Neural progenitor cell (in vitro differentiated cells): ENCODE measurements at places on chromosomes 7 and 10.
A peak's percentile ranks its signal among the peaks of the same experiment; 100 is the strongest.

DNA sequence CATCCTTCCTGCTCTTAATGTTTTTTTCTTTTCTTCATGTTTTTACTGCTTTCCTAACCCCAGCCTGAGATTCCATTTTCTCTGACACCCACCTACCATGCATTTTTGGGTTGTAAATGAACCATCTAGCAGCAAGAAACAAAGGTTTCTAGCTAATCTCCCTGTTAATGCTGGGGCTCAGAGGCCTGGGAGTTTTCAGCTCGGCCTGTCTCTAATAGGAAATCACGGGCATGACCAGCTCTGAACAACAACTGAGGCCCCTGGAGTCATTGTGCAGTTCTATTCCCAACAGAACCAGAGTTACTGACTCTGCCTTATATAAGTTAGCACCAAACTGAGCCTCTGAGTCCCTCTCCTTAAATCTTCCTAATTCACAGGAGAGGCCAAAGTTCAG, 134.8 kb downstream of the CFAP58 start:
- peak; percentile 85 for DNase-seq

- no peak for DNase-seq
These were observed 113.3 kb upstream of the JCAD start for GRCh38 chr10:30172673-30173072.

GRCh38 chr10:35639728-35640401, 2.2 kb downstream of the FZD8 start:
- peak; percentile 68 for DNase-seq

DNA sequence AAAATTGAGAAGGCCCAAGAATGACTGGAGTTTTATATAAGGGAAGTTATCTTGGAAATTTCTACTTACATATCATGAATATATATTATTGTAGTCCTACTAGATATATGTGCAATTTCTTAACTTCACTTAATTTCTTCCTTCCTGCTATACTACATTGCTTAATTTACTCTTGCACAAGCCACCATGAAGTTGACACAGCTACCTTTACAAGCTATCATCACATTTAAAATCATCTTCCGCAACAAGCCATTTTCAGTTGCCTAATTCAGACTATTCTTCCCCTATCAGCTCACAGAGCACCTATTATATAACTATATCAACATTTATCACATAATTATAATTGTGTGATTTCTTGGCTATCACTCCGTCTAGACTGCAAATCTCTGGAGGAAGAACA, 418.4 kb downstream of the PARD3 start:
- no peak for DNase-seq

DNA sequence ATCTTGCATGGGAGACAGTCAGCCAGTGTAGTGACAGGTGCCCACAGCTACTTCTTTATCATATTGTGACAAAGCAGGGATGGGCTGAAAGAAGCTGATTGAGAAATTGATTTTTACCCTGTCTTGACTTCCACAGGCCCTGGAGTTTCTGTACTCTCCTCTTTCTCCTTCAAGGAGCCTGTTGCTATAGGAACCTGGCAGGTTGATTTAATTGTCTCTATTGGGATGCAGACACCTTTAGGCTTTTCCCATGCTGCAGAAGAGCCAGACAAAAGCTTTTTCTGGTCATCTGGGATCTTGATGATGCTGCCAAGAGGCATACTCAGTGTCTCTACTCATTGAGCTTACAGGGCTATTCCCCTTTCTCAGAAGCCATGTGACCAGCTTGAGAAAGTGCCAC, 754.8 kb downstream of the KCNMA1 start:
- no peak for DNase-seq

DNA sequence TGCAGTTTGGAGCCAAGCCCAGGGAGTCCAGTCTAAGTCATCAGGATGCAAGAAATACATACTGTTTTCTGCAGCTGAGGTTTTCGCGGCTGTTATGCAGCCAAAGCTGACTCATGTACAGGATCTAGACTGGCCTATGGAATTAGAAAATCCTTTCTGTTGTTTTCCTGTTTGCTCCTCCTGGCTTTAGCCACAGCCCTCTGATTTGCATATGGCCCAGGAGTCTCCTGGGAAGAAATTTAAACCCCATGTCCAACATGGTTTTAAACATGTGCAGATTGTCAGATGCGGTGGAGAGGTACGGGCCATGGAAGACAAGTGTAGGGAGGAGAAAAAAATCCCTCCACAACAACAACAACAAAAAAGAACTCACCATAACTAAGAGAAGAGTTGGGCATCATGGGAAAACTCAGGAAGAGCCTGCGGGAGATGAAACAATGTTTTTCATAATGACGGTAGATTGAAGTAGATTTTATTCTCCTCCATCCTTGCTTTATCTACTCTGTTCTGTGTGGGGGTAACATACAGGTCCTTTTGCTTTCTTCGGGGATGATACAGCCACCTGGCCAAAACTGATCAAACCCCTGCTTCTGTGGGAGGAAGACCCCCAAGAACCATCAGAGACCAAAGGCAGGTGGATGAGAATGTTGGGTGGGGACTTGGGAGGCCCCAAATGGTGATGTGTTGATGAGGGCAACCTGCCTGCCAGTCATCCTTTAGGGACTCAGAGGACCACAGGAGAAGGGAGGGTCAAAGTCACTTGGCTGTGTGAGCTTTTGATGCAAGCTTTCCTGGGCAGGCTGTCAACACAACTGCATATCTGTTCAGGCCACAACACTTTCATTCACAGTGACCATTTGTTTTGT, 29.8 kb upstream of the GNA12 start:
- DNase-seq = peak; percentile 30

- DNase-seq = no peak
These were observed 9.7 kb upstream of the EDRF1 start for GRCh38 chr10:125709553-125710474.

GRCh38 chr7:106057204-106057961, 54.7 kb downstream of the SYPL1 start:
- DNase-seq = no peak

DNA sequence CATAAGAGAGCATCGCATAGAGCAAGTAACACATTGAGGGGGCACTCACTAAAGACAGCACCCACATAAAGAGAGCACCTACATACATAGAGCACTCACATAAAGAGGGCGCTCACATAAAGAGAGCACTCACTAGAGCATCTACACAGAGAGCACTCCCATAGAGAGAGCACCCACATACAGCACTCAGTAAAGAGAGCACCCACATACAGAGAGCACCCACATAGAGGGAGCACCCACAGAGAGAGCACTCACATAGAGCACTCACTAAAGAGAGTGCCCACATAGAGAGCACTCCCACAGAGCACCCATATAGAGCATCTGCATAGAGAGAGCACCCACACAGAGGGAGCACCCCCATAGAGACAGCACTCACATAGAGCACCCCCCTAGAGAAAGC, 47.8 kb downstream of the INSIG1 start:
- DNase-seq = no peak

DNA sequence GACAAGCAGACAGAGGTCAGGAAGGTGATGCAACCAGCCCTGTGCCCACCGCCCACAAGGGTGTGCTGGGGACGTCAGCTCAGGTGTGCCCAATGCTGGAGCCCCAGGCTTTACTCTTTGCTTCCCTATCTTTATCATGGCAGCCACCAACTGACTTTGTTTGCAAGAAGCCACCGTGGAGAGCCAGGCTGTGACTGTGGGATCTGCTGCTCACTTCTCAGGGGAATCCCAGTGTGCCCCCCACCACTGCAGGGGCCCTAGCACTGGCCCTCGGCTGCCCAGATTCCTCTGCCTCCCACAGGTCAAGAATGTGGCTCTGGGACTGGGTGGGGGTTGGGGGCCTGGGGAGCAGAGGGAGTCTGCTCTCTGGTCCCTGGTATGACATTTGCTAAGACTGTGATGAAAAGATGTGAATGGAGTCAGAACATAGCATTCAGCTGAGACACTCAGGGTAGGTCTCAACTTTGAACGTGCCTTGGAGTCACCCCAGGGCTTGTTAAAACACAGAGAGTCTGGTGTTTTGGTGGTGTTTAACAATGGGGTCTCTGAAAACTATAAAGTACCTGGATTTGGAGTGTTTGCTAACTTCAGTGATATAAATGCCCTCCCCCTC, 47.3 kb downstream of the ARHGAP22 start:
- DNase-seq = no peak

DNA sequence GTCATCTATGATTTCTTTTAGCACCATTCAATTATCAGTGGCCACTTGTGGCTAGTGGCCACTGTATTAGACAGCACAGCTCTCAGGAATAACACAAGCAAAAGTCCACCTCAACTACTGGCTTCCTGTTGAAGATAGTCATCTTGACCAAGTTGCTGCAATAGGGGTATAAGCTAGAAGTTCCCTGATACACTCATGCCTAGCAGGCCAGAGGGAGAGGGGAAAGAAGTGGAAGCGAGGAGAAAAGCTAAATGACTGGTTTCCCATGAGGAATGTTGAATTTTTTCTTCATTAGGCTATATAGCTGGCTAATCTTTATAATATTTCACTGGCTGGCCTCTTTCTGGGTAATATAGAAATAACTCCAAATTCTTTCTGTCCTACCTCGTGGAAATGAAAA, 327.5 kb upstream of the MEOX2 start:
- DNase-seq = no peak

- peak; percentile 85 for DNase-seq
These were observed 24.7 kb upstream of the ADCYAP1R1 start for GRCh38 chr7:31027161-31027965.

DNA sequence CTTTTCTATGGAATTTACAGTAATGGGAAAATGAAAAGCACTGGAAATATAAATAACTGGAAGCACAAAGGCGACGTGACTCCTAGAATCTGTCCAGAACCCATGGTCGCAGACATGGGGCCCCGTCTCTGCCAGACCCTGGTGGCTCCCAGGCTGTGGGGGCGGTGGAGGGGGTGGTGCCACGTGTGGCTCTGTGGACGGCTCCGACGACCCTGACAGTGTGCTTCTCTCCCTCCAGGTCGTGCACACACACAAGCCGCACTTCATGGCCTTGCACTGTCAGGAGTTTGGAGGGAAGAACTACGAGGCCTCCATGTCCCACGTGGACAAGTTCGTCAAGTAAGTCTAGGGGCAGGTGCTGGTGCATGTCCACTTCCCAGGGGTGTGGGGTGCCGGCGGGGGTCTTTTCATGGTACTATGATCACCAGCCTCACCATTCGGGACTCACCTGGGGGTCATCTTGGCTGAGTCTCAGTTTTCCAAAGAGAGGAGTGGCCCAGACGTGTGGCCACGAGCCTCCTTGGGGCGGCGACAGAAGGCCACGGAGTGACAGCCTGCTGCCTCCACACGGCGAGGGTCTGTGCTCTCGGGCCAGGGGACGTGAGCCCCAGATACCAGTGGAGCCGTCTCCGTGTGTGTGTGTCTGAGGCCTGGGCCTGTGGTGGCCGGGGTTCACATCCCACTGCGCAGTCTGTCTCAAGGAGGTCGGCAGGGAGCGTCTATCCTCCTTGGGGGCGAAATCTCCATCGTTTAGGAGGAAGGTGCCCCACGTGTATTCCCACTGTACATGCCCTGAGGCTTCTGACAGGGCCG, 108.2 kb downstream of the INPP5A start:
- DNase-seq = no peak

DNA sequence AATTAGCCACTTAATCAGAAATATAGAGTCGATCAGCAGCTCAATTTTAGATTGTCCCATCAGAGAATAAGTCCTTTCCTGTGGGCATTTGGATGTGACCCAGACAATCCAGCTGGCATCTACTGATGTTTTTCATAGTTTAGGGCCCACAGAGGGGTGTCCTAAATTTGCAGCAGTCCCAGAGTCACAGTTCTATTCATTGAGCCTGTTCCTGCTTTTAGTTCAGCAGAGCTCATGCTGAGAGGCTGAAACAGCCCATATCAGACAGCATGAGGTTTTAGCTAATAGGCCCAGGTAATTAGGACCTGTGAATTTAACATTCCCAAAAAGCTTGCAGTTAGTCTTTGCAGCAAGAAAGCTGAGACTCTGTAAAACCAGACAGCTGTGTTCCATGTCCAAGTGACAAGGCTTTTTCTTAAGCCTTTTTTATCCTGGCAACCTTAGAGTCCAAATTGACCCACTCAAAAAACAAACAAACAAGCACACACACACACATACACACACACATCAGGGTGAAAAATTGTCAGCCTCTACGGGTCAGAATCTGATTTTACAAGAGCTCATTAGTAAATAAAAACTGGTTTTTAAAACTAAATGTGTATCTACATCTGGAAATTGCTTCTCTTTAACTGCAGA, 33.7 kb downstream of the ANKIB1 start:
- DNase-seq = peak; percentile 73

GRCh38 chr7:141381794-141382427, 169.3 kb upstream of the AGK start:
- no peak for DNase-seq

DNA sequence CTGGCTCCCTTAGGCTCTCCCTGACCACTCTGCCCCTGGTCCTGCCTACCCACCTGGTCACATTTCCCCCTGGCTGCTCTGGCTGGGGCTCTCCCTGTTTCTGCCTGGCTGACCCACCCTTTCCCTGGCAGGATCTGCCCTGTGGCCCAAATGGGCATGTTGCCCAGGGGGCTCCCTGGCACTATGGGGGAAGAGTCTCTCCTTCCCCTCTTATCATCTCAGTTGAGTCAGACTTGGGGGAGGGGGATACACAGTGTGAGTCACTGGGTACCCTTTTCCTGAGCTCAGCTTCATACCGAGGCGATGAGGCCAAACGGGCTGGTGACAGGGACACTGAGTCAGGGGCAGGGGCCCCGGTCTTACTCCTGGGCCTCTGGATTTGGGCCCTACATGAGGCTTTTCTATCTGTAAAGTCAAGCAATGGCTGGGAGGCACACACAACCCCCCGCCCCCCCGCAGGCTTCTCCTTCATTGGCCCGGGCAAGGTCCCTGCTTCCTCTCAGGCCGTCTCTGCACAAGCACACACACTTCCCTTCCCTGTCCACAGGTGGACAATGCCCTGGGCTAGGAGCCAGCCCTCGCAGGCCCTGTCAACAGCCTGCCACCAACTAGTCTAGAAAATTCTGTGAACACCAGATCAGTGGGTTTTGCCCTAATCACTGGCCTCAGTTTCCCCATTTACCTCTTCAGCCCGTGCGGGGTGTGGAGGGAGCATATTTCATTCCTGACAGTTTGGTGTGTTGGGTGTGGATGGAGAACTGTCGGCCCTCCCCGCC, 627 bp upstream of the FLNC start:
- peak; percentile 24 for DNase-seq

DNA sequence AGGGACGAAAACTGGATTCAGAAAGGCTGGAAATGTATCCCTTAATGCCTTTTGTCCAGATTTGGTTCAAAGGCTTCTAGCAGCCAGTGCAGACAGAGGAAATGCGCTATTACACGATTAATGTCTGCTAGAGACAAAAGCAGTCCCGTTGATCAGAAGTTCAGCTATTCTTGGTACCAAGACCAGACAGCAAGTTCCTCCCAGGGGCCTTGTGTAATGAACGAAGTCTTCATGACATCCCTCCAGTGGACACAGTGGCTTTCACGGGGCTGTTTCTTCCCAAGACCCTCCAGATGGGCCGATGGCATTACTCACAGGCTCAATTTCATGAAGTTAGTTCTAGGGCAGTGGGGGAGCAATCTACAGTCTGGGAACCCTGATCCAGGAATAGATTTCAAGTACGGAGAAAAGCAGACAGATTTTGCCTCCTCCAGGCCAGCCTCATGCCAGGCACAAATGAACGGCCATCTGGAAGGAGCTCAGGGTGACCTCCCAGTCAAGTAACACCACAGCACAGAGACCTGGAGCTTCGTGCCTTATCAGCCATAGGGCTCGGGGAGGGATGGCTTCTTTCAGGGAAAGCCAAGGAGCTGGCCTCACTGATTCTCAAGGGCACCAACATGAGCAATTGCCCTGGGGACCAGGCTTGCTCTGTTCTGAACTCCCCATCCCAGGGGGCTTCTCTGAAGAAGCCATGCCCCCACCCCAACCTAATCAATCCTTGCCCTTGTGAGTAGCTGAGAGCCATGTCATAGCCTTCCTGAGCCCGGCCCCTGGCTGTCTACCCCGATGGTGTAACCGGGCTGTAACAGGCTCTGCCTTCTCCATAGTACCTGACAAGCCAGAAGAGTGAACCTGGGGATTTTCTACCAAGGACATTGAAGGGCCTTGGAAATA, 101.1 kb downstream of the PRKAG2 start:
- DNase-seq = no peak
